T-cell (primary cell): ENCODE measurements at places on chromosomes 7 and 10.

GRCh38 chr7:36630112-36630650, 94.1 kb downstream of the AOAH start:
- no peaks in the 10 kb centered on the region for H3K27me3 ChIP-seq
- peaks cover 76% of the 10 kb centered on the region for H3K36me3 ChIP-seq
- H3K4me3 ChIP-seq = no peak overlapping the region
- DNase-seq = no peak
- H3K27ac ChIP-seq = no peak overlapping the region
- peaks cover 7% of the 10 kb centered on the region for H3K4me1 ChIP-seq

DNA sequence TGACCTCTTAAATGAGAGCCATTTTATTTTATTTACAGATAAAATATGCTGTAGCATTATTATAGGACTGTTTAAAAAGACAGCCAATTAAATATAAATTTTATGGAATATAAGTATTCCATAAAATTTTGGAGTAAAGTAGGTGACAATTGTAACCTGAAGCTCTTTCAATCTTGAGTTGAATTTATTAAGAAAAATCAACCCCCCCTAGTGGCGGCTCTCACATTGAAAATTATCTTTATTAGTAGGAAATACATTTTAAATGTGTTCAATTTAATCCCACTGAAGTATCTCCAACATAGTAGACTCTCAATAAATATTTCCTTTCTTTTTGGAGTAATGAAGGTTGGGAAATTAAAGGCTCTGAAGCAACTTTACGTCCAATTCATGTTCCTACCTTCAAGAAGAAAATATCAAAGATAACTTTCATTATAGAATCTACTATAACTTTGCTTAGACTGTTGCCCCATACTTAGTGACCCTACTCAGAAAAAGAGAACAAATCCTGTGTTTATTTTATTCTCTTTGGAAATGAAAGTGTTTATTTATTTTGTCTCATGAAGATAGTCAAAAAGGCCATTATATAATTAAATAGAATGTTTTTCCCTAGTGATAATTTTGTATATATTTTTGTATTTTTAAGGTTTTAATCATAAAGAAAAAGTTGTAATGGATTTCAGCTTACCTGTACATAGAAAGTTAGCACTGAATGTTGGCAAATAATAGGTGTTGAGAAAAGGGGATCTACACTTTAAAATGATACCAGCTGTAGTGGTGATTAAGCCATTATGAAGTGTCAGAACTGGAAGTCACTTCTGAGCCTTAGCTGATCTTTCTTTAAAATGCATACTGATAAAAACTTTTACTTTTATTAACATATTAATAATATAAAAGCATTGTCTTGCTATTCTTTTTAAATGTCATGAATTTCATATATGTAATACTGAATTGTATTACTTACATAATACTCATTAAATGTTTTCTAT, 3.3 kb downstream of the AHR start:
- H3K4me1 ChIP-seq = peaks cover 29% of the 10 kb centered on the region
- H3K27me3 ChIP-seq = no peaks in the 10 kb centered on the region
- DNase-seq = no peak
- H3K4me3 ChIP-seq = no peak overlapping the region

GRCh38 chr10:81984428-81984827, 109.4 kb downstream of the NRG3 start:
- no peaks in the 10 kb centered on the region for H3K36me3 ChIP-seq
- no peak overlapping the region for H3K4me3 ChIP-seq
- DNase-seq = no peak
- H3K4me1 ChIP-seq = no peaks in the 10 kb centered on the region
- H3K27ac ChIP-seq = no peak overlapping the region
- H3K27me3 ChIP-seq = no peaks in the 10 kb centered on the region

DNA sequence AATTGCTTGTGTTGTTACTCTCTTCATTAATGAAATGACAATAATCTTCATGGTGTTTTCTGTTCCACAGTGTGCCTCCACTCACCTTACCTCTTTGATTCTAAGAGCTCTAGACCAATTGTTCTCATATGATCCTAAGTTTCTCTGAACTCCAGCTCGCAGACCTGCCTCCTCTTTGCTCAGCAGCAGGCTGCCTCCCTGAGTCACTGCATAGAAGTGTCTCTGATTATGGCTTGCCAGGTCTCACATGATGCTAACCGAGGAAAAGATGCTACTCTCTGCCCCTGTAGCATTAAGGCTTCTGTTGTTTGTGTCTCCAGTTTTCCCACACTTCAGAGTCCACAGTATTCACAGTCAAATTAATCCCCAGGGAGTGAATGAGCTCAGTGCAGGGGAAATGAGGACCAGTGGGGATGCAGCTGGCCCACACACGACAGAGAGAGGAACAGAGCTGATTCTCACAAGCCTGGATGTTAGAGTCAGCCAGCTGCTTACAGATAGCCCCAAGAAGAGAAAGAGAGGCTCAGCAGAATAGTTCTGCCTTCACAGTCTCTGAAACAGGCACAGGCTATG, 145.9 kb upstream of the EGR2 start:
- H3K27ac ChIP-seq = no peak overlapping the region
- H3K27me3 ChIP-seq = no peaks in the 10 kb centered on the region
- no peaks in the 10 kb centered on the region for H3K4me1 ChIP-seq
- no peaks in the 10 kb centered on the region for H3K36me3 ChIP-seq

DNA sequence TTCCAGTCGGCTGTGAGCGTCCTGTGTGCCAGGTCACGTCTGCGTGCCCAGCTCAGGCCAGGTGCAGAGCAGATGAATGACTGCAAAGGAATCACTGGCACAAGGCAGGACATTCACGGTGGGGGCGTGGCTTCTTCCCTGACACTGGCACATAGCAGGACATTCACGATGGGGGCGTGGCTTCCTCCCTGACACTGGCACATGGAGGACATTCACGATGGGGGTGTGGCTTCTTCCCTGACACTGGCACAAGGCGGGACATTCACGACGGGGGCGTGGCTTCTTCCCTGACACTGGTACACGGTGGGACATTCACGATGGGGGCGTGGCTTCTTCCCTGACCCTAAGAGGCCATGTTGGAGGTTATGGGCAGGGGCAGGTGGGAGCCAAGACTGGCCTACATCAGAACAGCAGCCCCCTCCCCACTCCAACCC, 64.3 kb downstream of the MYL10 start:
- peaks cover 28% of the 10 kb centered on the region for H3K27me3 ChIP-seq
- no peaks in the 10 kb centered on the region for H3K4me1 ChIP-seq
- no peak overlapping the region for H3K4me3 ChIP-seq
- no peaks in the 10 kb centered on the region for H3K36me3 ChIP-seq

DNA sequence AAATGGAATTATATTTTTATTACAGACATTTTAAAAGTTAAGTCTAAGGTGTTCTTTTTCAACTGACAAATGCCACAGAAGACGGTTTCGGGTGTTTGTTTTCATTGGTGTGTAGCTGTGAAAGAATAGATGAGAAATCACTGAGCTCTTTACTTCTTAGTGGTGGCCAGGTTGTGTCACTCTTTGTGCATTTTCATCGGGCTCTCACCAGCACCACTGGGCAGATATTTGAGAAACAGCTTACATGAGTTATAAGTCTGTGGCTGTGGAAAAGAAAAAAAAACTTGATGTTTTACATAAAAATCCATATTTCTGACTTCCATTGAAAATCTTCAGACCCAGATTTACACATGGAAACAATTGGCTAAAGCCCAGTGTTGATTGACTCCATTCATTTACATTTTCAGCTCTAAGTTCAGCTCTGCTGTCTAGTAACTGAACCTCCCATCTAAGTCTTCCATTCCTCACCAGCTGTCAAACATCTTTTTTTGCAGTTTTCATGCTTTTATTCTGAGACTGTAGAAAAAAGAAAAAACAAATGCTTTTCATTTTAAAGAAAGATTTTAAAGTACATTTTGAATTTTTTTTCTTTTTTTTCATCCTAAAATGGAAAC, 22.3 kb downstream of the CABCOCO1 start:
- no peak for DNase-seq
- no peaks in the 10 kb centered on the region for H3K36me3 ChIP-seq
- H3K4me1 ChIP-seq = no peaks in the 10 kb centered on the region
- H3K27me3 ChIP-seq = no peaks in the 10 kb centered on the region
- H3K27ac ChIP-seq = no peak overlapping the region
